ENCODE measurements at places on chromosomes 3 and 15. TPM values are rescaled to one million over a fixed set of nuclear protein-coding genes. Genes with fewer than 3 reads are reported as not detected.

DNA sequence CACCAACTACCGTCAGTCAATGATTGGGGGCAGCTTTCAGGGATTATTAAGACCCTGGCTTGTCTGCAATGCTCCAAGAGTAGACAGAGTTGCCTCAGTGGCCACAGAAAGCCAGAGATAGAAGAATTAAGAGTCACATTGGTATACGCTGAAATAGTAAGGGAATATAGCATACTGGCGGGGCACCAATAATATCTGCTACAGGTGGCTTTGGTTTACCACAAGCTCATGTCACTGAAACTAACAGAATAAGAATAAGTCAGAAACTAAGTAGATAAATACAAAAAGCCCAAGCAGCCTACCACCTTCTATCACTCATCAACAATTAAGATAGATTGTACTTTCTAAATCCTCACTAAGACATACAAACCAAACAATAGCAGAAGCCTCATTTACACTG, 2.5 kb upstream of the FHIT start:
- no peak for DNase-seq
- H3K4me3 ChIP-seq, result no peak overlapping the region
- H3K27ac ChIP-seq, result no peak overlapping the region

DNA sequence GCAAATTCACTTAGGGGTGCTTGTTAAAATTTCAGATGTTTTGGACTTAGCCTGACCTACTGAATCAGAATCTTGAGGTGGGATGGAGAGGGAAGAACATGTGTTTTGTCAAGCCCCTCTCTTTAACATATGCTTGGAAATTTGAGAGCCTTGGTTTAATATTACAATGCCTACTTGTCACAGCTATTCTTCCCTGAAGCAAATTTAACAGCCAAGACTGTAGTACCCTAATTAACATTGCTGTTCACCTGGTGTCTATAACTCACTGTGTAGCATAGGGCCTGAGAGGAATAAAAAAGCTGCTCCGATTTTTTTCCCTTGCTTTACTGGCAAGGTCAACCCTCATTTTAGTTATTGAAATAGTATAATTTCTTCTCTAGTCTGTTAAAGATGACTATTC, 880.1 kb downstream of the CADM2 start:
- no peak overlapping the region for H3K4me3 ChIP-seq
- no peak for DNase-seq
- no peaks in the 10 kb centered on the region for H3K4me1 ChIP-seq
- H3K36me3 ChIP-seq, result no peaks in the 10 kb centered on the region

DNA sequence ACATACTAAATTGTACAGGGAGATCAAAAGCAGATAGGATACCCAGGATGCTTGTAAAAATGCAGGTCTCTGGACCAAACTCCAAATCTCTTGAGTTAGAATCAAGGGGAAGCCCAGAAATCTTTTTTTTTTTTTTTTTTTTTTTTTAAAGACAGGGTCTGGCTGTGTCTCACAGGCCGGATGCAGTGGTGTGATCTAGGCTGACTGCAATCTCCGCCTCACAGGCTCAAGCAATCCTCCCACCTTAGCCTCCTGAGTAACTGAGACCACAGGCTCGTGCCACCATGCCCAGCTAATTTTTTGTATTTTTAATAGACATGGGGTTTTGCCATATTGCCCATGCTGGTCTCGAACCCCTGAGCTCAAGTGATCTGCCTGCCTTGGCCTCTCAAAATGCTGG, 373.5 kb downstream of the SHQ1 start:
- no peak overlapping the region for H3K4me3 ChIP-seq
- H3K36me3 ChIP-seq, result no peaks in the 10 kb centered on the region
- no peaks in the 10 kb centered on the region for H3K27me3 ChIP-seq

DNA sequence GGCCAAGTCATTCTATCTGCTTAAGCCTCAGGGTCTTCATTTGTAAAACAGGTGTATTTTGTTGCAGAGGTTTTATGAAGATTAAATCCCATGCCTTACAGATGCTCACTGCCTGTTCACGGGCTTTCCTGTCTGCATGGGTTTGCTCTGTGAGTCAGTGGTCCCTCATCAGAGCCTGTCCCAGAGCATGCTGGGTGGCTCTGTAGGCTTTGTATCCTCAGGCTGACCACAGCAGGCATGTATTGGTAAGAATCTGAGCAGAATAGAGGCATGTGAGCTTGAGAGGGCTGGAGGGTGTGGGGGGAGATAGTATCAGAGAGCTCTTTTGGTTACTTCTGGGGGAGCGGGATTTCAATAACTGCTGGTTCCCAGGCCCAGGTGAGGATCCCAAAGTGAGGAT, 45.4 kb upstream of the PLXNA1 start:
- H3K36me3 ChIP-seq, result no peaks in the 10 kb centered on the region
- no peak overlapping the region for H3K27ac ChIP-seq
- no peaks in the 10 kb centered on the region for H3K27me3 ChIP-seq
- H3K4me1 ChIP-seq, result no peaks in the 10 kb centered on the region

The CYP1A2 gene
- total RNA-seq, result not detected

The SAMMSON gene
- not detected for total RNA-seq

The ISL2 gene
- total RNA-seq, result 1.4 TPM

GRCh38 chr3:146313746-146314111, 62.8 kb upstream of the PLSCR4 start:
- no peaks in the 10 kb centered on the region for H3K4me1 ChIP-seq
- H3K27me3 ChIP-seq, result no peaks in the 10 kb centered on the region
- H3K4me3 ChIP-seq, result no peak overlapping the region
- no peak for DNase-seq

The CCR2 gene
- total RNA-seq, result 9.5 TPM

DNA sequence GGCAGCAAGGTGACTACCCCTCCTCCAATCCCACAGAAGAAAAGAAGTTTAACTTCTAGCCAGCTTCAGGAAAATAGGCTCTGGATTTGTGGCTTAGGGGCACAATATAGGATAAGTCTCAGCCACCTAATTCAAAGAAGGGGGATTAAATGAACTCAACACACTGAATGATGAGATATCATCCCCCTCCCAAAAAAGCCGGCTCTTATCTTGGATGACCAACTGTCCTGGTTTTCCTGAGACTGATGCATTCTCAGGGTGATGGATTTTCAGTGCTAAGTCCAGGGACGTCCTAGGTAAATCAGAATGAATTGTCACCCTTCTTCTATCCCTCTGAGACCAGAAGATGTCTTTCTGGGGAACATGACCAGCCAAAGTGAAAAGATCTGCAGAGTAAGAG, 487.0 kb upstream of the PROK2 start:
- H3K27ac ChIP-seq, result no peak overlapping the region
- H3K36me3 ChIP-seq, result no peaks in the 10 kb centered on the region
- H3K4me3 ChIP-seq, result no peak overlapping the region
- no peak for DNase-seq
- no peaks in the 10 kb centered on the region for H3K27me3 ChIP-seq

The EXD1 gene
- not detected for total RNA-seq

The APH1B gene
- 19.0 TPM for total RNA-seq

- H3K4me1 ChIP-seq, result peaks cover 4% of the 10 kb centered on the region
- no peak overlapping the region for H3K4me3 ChIP-seq
- no peak overlapping the region for H3K27ac ChIP-seq
- peaks cover 59% of the 10 kb centered on the region for H3K36me3 ChIP-seq
Observed at GRCh38 chr3:180973543-180973942, 16.0 kb downstream of the DNAJC19 start.

GRCh38 chr3:108590460-108590859, 938 bp downstream of the DZIP3 start:
- H3K27me3 ChIP-seq, result no peaks in the 10 kb centered on the region
- no peaks in the 10 kb centered on the region for H3K36me3 ChIP-seq
- no peak for DNase-seq
- H3K4me3 ChIP-seq, result peak overlapping the region; percentile 85

The TUSC7 gene
- not detected for total RNA-seq

The CHRM5 gene
- not detected for total RNA-seq

- no peak overlapping the region for H3K27ac ChIP-seq
- peaks cover 4% of the 10 kb centered on the region for H3K27me3 ChIP-seq
- no peak for DNase-seq
- no peaks in the 10 kb centered on the region for H3K4me1 ChIP-seq
Observed at GRCh38 chr15:62109982-62110851, 43.4 kb downstream of the C2CD4A start.

The C3orf49 gene
- total RNA-seq, result not detected

All from CD4-positive, CD25-positive, alpha-beta regulatory T cell (primary cell).